Ecto neural progenitor cell (in vitro differentiated cells): ENCODE measurements at places on chromosomes 5 and 9.

- no peak for DNase-seq
These were observed 667.1 kb upstream of the RGMB start for GRCh38 chr5:98106116-98107031.

GRCh38 chr9:135348788-135349150 is 130.8 kb upstream of the PPP1R26 start:
- no peak for DNase-seq

DNA sequence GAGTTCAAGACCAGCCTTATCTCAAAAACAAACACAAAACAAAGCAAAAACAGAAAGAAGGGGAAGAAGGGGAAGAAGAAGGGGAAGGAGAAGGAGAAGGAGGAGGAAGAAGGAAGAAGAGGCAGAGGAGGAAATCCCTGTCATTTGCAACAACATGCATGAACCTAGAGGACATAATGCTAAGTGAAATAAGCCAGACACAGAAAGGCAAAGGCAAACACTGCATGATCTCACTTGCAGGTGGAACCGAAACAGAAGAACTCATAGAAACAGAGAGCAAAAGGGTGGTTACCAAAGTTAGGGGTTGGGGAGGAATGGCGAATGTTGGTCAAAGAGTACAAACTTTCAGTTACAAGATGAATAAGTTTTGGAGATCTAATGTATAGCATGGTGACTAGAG is 135.4 kb downstream of the UGCG start:
- DNase-seq = no peak

DNA sequence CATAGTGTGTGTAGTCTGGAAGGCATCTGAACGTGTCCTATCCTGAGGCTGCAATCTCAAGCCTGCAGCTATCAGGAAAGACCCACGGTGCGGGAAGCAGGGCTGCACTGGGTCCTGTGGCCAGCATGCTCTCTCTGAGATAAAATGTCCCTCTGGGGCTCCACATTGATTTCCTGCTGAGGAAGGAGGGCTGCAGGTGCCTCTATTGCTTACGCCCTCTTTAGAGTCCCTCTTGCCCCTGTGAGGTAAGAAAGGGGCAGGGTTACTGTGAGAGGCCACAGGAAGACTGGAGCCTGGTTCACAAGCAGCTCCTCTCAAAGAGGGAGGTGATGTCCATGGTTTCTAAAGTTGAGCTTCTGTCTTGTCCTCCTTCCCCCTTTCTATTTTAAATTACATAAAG is 299.9 kb upstream of the RFX3 start:
- no peak for DNase-seq

GRCh38 chr5:62316176-62316502 is 10.1 kb downstream of the KIF2A start:
- DNase-seq = no peak

DNA sequence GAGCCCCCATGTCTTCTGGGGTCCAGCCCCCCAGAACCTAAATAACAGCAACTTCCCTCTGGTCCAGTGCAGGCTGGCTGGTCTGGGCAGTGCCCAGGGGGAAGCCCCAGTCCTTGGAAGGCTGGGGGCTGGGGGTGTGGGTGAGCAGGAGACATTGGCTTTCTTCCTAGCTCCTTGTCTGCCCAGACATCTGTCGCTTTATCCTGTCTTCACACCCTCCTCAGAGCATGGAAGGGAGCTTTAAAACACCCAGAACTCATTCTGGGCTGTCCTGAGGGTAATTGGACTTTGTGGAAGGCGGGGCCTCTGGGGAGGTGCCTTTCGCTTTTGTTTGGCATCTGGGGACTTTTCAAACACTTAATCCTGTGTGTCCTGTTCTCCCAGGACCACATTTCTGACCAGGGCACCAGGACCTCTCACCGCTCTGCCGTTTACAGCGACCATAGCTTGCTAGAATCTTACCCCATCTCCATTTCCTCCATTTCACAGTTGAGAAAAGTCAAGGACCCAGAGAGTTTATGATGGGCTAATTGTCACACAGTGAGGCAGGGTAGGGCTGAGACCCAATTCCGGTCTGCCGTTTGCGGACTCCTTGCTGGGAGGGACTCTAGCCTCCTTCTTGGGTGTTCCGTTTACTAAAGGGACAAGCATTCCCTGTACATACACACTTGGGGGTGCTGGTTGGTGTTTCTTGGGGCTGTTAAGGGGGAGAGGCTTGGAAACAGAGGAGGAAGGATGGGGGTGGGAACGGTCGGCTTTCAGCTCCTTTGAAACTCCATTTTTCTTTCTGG is 1.1 kb downstream of the GSN start:
- no peak for DNase-seq
